ENCODE measurements at places on chromosomes 5 and 9.

GRCh38 chr9:33287087-33287490 lies 3.2 kb upstream of the NFX1 start:
- DNase-seq = no peak

DNA sequence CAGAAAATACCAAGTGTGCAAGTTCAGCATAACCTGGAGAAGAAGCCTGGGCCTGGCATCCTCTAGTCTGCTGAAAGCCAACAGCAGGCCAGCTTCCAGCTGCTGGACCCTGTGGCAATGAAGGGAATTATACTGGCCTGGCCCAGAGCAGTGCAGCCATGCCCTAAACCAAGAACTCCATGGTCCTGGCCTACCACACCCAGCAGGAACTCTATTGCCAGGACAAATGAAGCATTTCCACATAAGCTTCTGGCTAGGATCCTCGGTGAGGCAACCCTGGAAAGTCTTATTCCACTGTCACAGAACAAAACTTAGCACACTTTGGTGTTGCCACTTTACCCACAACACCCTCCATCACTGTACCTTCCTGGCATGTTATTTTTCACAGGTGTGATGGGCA lies 35.5 kb downstream of the CDK5RAP2 start:
- DNase-seq = no peak

DNA sequence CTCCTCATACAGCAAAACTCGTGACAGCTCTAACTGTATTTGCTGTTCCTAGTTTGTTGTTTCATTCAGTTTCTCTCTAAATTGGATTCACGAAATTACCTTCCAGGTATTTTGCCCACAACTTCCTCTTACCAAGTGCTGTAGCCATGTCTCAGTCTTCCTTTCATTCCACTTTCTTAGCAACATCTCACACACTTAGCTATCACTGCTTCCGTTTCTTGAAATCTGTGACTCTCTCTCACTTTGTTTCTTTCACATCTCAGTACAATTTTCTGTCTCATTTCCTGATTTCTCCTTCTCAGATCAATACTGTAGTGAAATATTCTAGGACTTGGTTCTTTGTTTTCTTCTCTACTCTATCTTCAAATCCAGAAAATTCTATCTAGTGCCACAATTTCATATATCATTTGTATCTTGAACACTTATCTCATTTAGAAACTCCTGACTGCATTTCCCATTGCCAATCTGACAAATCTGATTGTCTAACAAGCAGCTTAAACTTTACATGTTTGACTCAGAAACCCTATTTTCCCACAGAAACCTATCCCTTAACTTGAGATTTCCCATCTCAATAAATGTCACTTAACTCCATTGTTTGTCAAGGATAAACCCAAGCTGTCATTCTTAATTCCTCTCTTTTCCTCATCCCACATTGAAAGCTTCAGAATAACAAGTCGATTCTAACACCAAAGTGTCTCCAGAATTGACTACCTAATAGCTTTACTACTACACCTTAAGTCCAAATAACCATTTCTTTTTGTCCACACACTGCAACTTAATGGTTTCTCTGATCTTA lies 303.1 kb downstream of the CDH12 start:
- DNase-seq = no peak

DNA sequence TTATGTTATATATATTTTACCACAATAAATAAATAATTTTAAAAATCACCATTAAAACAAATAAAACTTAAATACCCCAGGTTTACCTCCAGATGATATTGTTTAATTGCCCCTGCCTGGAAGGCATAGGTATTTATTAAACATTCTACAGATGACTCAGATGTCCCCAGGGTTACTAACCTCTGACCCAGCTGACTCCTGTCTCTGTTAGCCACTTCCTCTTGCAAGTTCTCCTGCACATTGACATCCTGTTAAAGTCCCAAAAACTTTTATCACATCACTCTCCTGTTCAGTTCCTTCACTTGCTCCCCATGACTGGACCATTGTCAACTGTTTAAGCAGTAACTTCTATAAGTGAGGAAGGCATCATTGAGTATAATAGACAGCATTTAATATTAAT lies 37.0 kb upstream of the RAB3C start:
- no peak for DNase-seq

DNA sequence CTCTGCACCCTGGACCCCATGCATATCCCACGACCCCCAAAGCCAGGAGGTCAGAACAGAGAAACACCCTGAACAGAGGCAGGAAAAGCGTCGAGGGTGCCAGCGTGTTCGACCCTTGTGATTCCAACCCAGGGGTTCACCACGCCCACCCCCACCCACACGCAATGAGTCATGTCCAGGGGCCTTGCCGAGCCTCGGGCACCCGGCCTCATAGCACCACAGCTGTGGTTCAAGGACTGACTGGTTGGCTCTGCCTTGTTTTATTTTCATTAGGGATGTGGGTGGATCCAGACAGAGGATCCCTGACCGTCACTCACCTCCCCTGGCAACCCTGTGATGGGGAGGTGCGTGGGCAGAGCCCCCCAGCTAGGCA lies 9.5 kb upstream of the QSOX2 start:
- no peak for DNase-seq

GRCh38 chr9:123395276-123395688 lies 39.3 kb downstream of the CRB2 start:
- no peak for DNase-seq

Measured in activated naive CD4-positive, alpha-beta T cell (primary cell).